Activated CD8-positive, alpha-beta T cell treated with anti-CD3 and anti-CD28 coated beads for 36 hours (primary cell): ENCODE measurements at places on chromosomes 7 and 10. TPM values are rescaled to one million over a fixed set of nuclear protein-coding genes. Genes with fewer than 3 reads are reported as not detected.

- H3K4me1 ChIP-seq: peaks cover 22% of the 10 kb centered on the region
- H3K27ac ChIP-seq: peak overlapping the region; percentile 82
- H3K27me3 ChIP-seq: no peaks in the 10 kb centered on the region
- DNase-seq: peak; percentile 40
These were observed 24.0 kb downstream of the ZPBP start for GRCh38 chr7:50068850-50069551.

DNA sequence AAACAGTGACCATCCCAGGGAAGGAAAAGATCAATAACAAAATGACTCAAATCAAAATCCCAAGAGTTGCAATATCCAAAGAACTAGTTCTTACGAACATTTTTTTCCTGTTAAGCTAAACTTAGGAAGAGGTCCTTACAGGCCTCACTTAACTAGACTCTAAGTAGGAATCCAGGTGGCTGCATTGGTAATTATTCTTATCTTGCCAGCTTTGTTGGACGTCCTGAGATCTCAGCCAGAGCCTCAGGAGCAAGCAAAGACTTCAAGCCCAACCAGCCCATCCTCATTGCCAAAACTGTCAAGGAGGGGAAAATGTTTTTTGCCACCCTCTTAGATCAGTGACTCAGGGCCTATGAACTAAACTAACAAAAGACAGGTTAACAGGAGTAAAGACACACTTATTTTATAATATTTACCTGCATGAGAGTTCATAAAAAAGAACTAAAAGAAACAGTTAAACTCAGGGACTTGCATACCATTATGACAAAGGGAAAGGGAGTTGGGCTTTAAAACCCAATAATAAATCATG is 18.3 kb upstream of the PPP1R9A start:
- H3K36me3 ChIP-seq: no peaks in the 10 kb centered on the region
- H3K4me1 ChIP-seq: no peaks in the 10 kb centered on the region
- no peak overlapping the region for H3K27ac ChIP-seq
- peaks cover 1% of the 10 kb centered on the region for H3K27me3 ChIP-seq
- DNase-seq: no peak

GRCh38 chr10:123958241-123958640 is 66.6 kb upstream of the CPXM2 start:
- H3K36me3 ChIP-seq: no peaks in the 10 kb centered on the region
- no peak for DNase-seq
- H3K27ac ChIP-seq: no peak overlapping the region
- H3K4me3 ChIP-seq: no peak overlapping the region

DNA sequence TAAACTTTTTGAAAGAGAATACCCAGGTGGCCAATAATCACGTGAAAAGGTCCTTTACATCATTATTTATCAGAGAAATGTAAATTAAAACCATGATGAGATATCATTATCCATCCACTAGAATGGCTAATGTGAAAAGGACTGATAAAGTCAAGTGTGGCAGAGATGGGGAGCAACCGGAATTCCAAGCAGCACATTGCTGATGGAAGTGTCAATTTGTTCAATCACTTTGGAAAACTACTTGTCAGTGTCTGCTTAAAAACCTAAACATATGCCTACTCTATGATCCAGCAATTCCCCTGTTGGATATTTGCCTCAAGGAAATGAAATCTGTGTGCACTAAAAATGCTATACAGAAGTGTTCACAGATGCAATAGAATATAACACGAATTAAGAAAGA is 465.6 kb downstream of the PLXNA4 start:
- H3K27me3 ChIP-seq: no peaks in the 10 kb centered on the region
- H3K4me1 ChIP-seq: no peaks in the 10 kb centered on the region
- H3K27ac ChIP-seq: no peak overlapping the region

- H3K27ac ChIP-seq: no peak overlapping the region
- H3K27me3 ChIP-seq: peaks cover 34% of the 10 kb centered on the region
- H3K36me3 ChIP-seq: no peaks in the 10 kb centered on the region
- DNase-seq: peak; percentile 51
These were observed 5.6 kb upstream of the DKK1 start for GRCh38 chr10:52308251-52309031.

- no peaks in the 10 kb centered on the region for H3K4me1 ChIP-seq
- no peaks in the 10 kb centered on the region for H3K36me3 ChIP-seq
- no peak for DNase-seq
- H3K4me3 ChIP-seq: no peak overlapping the region
- no peak overlapping the region for H3K27ac ChIP-seq
These were observed 561.6 kb downstream of the TCERG1L start for GRCh38 chr10:130749911-130750310.

- H3K4me1 ChIP-seq: no peaks in the 10 kb centered on the region
- DNase-seq: no peak
- no peaks in the 10 kb centered on the region for H3K36me3 ChIP-seq
- no peak overlapping the region for H3K4me3 ChIP-seq
- H3K27me3 ChIP-seq: no peaks in the 10 kb centered on the region
These were observed 963.7 kb downstream of the REEP3 start for GRCh38 chr10:64484811-64485330.

- no peak overlapping the region for H3K4me3 ChIP-seq
- H3K27ac ChIP-seq: no peak overlapping the region
- peaks cover 12% of the 10 kb centered on the region for H3K27me3 ChIP-seq
- no peaks in the 10 kb centered on the region for H3K36me3 ChIP-seq
- no peaks in the 10 kb centered on the region for H3K4me1 ChIP-seq
These were observed 333.1 kb downstream of the CXCL12 start for GRCh38 chr10:44051584-44052385.

GRCh38 chr7:94313926-94314325 is 80.8 kb upstream of the COL1A2 start:
- H3K27me3 ChIP-seq: peaks cover 3% of the 10 kb centered on the region
- H3K4me3 ChIP-seq: no peak overlapping the region
- no peak for DNase-seq
- no peaks in the 10 kb centered on the region for H3K36me3 ChIP-seq
- H3K4me1 ChIP-seq: no peaks in the 10 kb centered on the region

DNA sequence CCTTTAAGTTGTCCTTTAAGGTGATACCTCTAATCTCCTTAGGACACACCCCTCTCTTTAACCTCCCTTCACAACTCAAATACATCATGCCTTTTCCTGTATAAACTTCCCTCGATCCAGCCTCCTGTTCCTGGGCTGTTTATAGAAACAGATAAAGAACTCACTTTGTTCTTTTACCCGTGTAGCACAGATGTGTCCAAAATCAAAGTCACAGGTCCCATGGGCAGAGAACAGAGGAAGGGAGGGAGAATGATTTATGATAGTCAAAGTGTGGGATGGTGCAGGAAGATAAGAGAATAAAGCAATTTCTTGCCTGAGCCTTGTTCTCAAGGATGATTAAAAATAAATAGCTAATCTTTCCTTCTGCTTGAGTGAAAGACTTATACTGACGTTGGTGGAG is 50.3 kb upstream of the CABCOCO1 start:
- no peaks in the 10 kb centered on the region for H3K4me1 ChIP-seq
- no peak overlapping the region for H3K4me3 ChIP-seq
- H3K36me3 ChIP-seq: no peaks in the 10 kb centered on the region
- peaks cover 2% of the 10 kb centered on the region for H3K27me3 ChIP-seq

DNA sequence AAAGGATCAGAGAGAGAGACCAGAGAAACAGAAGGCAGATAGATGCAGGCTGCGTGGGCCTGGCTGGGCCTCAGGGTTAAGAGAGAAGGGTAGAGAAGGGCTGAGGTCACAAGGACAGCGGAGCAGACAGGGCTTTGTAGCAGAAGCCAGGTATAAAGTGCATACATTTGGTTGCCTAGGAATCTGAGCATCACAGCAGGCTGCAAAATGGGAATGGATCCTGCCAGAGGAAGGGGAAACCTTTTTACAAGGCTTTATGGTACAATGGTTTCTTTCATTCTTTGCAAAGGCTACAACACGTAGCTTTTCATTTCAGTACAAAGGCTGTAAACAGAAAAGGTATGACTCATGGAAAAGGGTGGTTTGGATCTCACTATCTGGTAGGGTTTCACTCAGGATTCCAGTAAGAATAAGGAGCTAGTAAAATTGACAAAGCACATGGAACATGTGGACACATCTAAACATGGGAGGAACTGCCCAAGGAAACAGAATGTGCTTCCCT is 275.1 kb downstream of the DOCK4 start:
- no peaks in the 10 kb centered on the region for H3K4me1 ChIP-seq
- no peak overlapping the region for H3K4me3 ChIP-seq
- H3K27me3 ChIP-seq: no peaks in the 10 kb centered on the region

GRCh38 chr10:128981251-128981650 is 485.8 kb upstream of the MGMT start:
- H3K27ac ChIP-seq: no peak overlapping the region
- no peaks in the 10 kb centered on the region for H3K36me3 ChIP-seq
- H3K27me3 ChIP-seq: no peaks in the 10 kb centered on the region
- H3K4me1 ChIP-seq: no peaks in the 10 kb centered on the region
- H3K4me3 ChIP-seq: no peak overlapping the region
- no peak for DNase-seq

GRCh38 chr10:97235353-97235752 is 49.6 kb upstream of the SLIT1 start:
- H3K4me1 ChIP-seq: peaks cover 2% of the 10 kb centered on the region
- DNase-seq: no peak
- H3K4me3 ChIP-seq: no peak overlapping the region
- no peak overlapping the region for H3K27ac ChIP-seq
- H3K36me3 ChIP-seq: peaks cover 14% of the 10 kb centered on the region
- H3K27me3 ChIP-seq: no peaks in the 10 kb centered on the region

DNA sequence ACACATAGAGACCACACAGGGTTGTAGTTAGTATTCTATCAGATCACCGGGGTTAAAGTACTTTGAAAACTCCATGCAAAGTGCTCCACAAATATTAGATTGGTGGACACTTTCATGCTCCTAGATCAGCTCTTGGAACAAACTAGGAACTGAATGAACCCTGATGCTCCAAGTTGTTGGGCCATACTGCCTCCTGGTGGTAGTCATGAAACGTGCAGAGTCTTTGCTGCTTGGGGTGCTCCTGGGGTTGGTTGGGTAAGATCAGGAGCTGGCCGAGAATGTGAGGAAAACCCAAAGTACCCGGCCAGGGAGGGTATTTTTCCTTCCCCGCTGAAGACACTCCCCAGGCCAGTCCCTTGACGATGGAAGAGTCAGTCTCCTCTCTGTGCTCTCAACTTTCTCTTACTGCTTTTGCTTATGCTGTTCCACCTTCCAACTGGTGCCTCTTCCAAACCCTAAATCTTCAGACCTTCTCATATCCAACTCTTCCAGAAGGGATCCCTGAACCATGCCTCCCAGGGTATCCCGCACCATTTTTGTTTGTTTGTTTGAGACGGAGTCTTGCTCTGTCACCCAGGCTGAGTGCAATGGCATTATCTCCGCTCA is 918 bp upstream of the RPEL1 start:
- H3K36me3 ChIP-seq: no peaks in the 10 kb centered on the region
- peaks cover 8% of the 10 kb centered on the region for H3K4me1 ChIP-seq
- DNase-seq: peak; percentile 75
- H3K4me3 ChIP-seq: no peak overlapping the region

DNA sequence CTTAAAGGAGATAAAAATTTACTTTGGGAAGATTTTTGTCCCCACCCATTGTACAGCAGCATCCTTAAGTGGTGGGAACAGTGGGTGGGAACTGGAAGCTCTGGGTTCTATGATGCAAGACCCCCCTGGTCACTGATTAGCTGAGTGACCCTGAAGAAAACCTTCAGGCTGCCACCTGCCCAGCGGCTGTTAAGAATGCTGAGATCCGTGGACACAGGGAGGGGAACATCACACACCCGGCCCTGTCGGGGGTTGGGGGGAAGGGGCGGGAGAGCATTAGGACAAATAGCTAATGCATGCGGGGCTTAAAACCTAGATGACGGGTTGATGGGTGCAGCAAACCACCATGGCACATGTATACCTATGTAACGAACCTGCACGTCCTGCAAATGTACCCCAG is 14.5 kb downstream of the CARD11 start:
- H3K4me3 ChIP-seq: no peak overlapping the region
- H3K27ac ChIP-seq: peak overlapping the region; percentile 93
- H3K36me3 ChIP-seq: peaks cover 74% of the 10 kb centered on the region

- H3K36me3 ChIP-seq: peaks cover 30% of the 10 kb centered on the region
- H3K27me3 ChIP-seq: no peaks in the 10 kb centered on the region
- no peak for DNase-seq
- peaks cover 52% of the 10 kb centered on the region for H3K4me1 ChIP-seq
- H3K4me3 ChIP-seq: no peak overlapping the region
- H3K27ac ChIP-seq: no peak overlapping the region
These were observed 8.0 kb downstream of the COA1 start for GRCh38 chr7:43721193-43721806.

GRCh38 chr7:99943641-99944496 is 14.4 kb upstream of the GJC3 start:
- H3K4me3 ChIP-seq: peak overlapping the region; percentile 54
- no peak for DNase-seq
- no peaks in the 10 kb centered on the region for H3K36me3 ChIP-seq
- peaks cover 11% of the 10 kb centered on the region for H3K4me1 ChIP-seq
- peaks cover 16% of the 10 kb centered on the region for H3K27me3 ChIP-seq
- no peak overlapping the region for H3K27ac ChIP-seq

GRCh38 chr10:95474228-95475002 is 86.8 kb downstream of the SORBS1 start:
- peaks cover 2% of the 10 kb centered on the region for H3K27me3 ChIP-seq
- no peaks in the 10 kb centered on the region for H3K36me3 ChIP-seq
- no peak overlapping the region for H3K4me3 ChIP-seq
- H3K27ac ChIP-seq: no peak overlapping the region

DNA sequence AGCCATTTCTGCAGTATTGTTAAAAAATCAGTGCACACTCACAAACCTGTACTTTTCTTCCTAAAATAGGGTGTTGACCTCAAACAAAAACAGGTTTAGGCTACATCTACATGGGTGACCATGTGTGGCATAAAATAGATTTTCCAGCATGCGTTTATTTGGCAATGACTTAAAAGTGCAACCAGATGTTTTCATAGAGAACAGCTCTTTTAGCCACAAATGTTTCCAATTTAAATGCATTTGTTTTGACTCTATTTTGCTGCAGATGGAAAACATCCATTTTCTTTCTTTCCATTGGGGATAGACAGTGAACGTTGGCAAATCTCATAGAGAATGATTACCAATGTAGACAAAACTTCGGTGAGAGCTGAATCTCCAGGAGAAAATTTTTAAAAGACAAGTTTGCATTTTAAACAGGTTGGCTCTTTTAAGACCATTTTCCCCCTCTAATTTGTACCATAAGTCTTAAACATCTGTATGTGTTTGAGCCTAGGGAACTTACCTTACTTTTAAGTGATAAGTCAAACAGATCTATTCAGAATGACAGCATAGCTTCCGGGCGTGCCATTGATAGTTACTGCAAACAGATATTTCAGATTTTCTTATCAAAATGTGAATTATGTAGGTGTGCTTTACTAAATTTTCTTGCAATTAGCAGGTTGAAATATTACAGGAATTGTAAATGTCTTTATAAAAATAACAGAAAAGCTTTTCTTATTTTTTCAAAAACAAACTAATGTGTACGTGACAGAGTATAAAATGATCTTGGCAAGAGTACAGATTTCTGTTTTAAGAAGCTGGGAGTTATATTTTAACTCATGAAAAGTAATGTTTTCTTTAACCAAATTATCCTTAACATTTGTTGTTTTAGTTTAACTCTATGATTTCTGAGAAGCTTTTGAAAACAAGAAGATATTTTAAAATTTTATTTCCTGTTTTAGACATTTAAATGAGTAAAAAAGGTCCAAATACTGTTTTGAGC is 144.9 kb downstream of the HGF start:
- H3K4me1 ChIP-seq: no peaks in the 10 kb centered on the region
- no peak for DNase-seq
- H3K36me3 ChIP-seq: no peaks in the 10 kb centered on the region
- H3K27ac ChIP-seq: no peak overlapping the region

WDR37 gene
- total RNA-seq: 17.2 TPM

CCDC172 gene
- not detected for total RNA-seq

LRRC17 gene
- total RNA-seq: not detected

TMEM270 gene
- total RNA-seq: not detected

HYAL4 gene
- not detected for total RNA-seq

HOXA5 gene
- not detected for total RNA-seq

PSAP gene
- total RNA-seq: 94.2 TPM

CLCN1 gene
- not detected for total RNA-seq

PTN gene
- total RNA-seq: not detected

TNRC18 gene
- 44.2 TPM for total RNA-seq

ELN gene
- not detected for total RNA-seq

LBX1 gene
- total RNA-seq: not detected
